A549 treated with Mapracorat at 1 μM for 4 hours (cell line): ENCODE measurements at places on chromosomes 12 and 14. TPM values are rescaled to one million over a fixed set of nuclear protein-coding genes. Genes with fewer than 3 reads are reported as not detected.

The ST8SIA1 gene
- 0.24 TPM in 1 of 5 replicates, not detected in the others for total RNA-seq

The CCDC175 gene
- not detected in 5 replicates for total RNA-seq

The GPR137C gene
- 0.06 to 0.19 TPM (median 0.17 TPM) in 5 replicates for total RNA-seq

The EPS8 gene
- total RNA-seq = 44.5 to 55.7 TPM (median 50.8 TPM) in 5 replicates

The RPS6KL1 gene
- total RNA-seq = 0.28 to 0.67 TPM (median 0.39 TPM) in 5 replicates

The SLC2A14 gene
- total RNA-seq = 0.07 to 0.36 TPM (median 0.14 TPM) in 5 replicates

The MLF2 gene
- 252 to 312 TPM (median 307 TPM) in 5 replicates for total RNA-seq

The ZFHX2 gene
- total RNA-seq = 0.47 to 0.95 TPM (median 0.81 TPM) in 5 replicates

The CLBA1 gene
- 13.9 to 17.3 TPM (median 16.7 TPM) in 5 replicates for total RNA-seq

The TTC6 gene
- total RNA-seq = 0.15 to 0.47 TPM (median 0.31 TPM) in 5 replicates

The CMKLR1 gene
- 0.13 TPM in 1 of 5 replicates, not detected in the others for total RNA-seq

The OVCH1 gene
- not detected in 5 replicates for total RNA-seq

The MAP1LC3B2 gene
- 0.67 to 1.8 TPM (median 1.1 TPM) in 5 replicates for total RNA-seq

The ACVRL1 gene
- total RNA-seq = 0.08 to 0.62 TPM (median 0.15 TPM) in 4 of 5 replicates, not detected in the other

The POTEM gene
- not detected in 5 replicates for total RNA-seq

The WNT5B gene
- total RNA-seq = 1.8 to 2.9 TPM (median 2.6 TPM) in 5 replicates

The GZMH gene
- total RNA-seq = not detected in 5 replicates

The ESPL1 gene
- 15.5 to 21.8 TPM (median 19.0 TPM) in 5 replicates for total RNA-seq

The MYO1H gene
- not detected in 5 replicates for total RNA-seq

The PLA2G1B gene
- not detected in 5 replicates for total RNA-seq

The GLRX5 gene
- 52.4 to 74.8 TPM (median 70.2 TPM) in 5 replicates for total RNA-seq

The ANO6 gene
- total RNA-seq = 48.0 to 63.6 TPM (median 57.0 TPM) in 5 replicates

The KRT85 gene
- total RNA-seq = 0.06 to 0.08 TPM (median 0.07 TPM) in 4 of 5 replicates, not detected in the other
